ENCODE measurements at places on chromosomes 12 and 14.

- no peak for DNase-seq
These were observed 475.5 kb downstream of the AACS start for GRCh38 chr12:125540580-125541204.

DNA sequence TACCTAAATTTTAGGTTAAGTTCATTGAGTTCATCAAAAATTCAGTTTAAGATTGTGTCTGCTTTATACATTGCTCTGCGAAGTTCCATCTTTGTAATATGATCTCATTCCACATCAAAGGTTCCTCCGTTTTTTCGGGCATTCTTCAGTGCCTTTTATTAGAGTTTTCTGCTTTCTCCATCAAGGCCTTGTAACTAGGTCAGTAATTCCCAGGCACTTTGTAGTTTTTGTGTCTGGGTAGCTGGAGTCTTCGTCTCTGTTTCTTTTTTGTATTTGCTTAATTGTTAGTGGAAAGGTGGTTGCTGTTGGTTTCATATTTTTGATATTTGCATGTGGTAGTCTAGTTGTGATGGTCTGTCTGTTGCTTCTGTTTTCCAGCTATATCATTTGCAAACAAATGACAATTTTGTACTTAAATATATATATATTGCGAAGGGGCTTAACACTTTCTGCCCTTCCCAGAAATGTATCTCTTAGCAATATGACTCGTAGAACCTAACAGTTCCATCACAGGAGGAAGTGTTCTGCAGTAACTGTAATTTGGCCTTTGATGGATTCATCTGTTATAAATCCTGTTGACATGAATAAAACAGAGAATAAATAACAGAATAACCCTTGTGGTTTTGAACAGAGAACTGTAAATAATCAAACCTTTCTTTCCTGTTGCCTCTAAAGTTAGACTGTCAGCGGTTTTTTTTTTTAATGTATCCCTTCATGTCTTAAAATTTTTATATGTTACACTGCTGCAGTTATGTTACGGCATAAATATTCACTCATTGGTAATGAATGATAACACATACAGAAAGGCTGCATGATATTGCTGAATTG is 88.4 kb upstream of the DYNC1H1 start:
- DNase-seq = peak; percentile 27

DNA sequence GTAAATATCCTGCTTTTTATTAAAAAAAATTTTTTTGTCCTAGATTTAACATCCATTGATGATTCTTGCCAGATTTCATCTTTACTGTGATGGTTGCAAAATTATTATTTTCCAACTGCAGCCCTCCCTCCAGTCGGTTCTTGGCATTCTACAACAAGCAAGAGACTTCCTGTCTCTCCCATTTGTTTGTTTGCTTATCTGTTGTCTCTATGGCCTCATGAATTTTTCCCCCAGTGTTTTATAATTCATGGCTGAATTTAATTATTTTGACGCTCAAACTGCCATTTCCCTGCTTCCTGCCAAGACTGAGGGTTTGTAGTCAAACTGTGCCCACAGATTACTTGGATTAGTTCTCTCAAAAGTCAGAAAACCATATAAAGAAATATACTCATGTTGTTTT is 25.9 kb downstream of the CGRRF1 start:
- DNase-seq = no peak

DNA sequence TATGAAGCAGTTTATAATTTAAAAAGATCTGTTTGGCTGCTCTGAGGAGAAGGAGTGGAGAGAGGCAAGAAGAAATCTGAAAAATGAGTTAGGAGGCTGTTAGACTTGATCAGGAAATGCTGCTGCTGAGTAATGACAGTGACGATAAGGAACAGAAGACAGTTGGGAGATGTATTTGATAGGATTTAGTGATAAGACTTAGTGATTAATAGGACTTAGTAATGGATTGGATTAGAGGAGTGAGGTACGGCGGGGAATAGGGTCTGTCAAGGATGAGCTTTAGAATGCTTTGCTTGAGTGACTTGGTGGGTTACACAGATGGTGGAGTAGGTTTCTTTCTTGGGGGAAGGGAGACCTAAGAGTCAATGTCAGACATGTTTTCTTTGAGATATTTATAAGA is 31.7 kb downstream of the UNC79 start:
- no peak for DNase-seq

GRCh38 chr12:62783881-62784280 is 151.1 kb downstream of the PPM1H start:
- DNase-seq = no peak

- peak; percentile 66 for DNase-seq
These were observed 113.7 kb downstream of the NCOR2 start for GRCh38 chr12:124453419-124454351.

- DNase-seq = no peak
These were observed 13.3 kb downstream of the SLC15A4 start for GRCh38 chr12:128810182-128811127.

GRCh38 chr12:109549613-109550270 is 23.6 kb downstream of the MMAB start:
- no peak for DNase-seq

GRCh38 chr12:26402648-26403047 is 207.3 kb downstream of the SSPN start:
- peak; percentile 21 for DNase-seq

DNA sequence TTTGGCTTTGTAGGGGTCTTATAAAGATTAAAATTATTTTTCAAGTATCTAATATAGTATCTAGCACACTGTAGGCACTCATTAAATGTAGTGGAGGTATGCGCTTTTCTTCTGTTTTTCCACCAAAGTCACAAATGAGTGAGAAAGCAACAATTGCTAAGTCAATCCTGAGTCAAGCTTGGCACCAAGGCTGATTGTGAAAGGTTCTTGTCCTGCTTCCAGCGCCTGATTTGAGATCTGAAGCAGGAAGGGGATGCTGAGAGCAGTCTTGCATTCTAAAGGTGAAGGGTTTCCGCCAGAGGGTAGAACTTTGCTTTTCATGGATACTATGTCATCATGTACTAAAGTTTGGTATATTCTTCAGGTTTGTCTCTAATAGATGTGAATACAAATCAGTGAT is 64.9 kb upstream of the DAAM1 start:
- DNase-seq = no peak

GRCh38 chr12:18320036-18320617 is 58.8 kb downstream of the PIK3C2G start:
- DNase-seq = peak; percentile 65

DNA sequence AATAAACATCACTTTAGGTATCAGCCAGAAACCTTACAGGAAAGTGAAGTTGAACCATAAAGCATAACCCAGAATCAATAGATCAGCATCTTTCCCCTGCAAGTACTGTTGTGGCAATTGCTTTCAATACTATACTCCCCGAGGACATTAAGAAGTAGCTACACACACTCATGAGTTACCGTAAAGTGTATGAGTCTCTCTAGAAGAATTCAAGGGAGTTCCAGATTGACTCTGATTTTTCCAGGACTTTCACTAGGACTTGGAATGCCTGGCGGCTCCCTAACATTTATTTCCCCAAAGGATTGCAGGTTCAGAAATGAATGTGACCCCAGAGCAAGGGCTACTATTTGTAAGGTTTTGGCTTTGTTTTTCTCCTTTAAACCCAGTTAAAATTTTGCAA is 465.4 kb upstream of the MDGA2 start:
- no peak for DNase-seq

GRCh38 chr14:51211149-51211548 is 28.9 kb upstream of the TMX1 start:
- no peak for DNase-seq

- DNase-seq = no peak
These were observed 252.4 kb upstream of the EGLN3 start for GRCh38 chr14:34203251-34203722.

- DNase-seq = no peak
These were observed 39.1 kb upstream of the FRS2 start for GRCh38 chr12:69430942-69431590.

DNA sequence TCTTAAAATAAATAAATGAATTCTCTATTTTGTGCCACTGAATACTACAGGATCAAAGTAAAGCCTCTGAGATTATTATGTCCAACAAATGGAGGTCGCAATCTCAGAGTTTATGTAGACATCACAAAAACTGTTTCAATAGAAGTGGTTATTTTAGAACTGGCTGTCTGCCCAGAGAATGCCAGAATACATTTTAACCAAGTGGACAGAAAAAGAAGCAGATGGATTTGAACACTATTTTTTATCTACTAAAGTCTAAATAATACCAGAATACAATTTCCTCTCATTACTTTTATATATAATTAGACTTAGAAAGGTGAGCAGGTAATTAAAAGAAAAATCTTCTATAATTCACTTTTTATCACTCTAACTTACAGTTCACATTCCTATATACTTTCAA is 118.3 kb downstream of the MED13L start:
- peak; percentile 76 for DNase-seq

GRCh38 chr14:65223636-65224035 is 121.3 kb upstream of the MAX start:
- no peak for DNase-seq

DNA sequence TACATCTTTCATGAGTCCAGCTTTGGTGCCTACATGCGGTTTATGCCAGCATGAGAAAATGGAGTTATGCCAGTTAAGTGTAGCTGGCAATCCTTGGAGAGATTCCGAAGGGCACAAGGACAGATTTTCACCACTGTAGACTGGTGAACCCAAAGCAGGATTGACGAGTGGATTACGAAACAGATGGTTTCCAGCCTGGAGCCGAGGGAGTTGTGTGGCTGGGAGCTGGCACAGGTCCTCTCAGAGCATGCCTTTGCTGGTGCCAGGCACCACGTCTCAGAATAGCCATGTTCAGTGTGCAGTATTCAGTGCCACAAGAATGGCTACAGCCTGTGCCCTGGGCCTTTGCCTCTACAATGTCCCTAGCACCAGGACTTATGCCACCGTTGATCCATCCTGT is 13.2 kb downstream of the KCNH3 start:
- no peak for DNase-seq

DNA sequence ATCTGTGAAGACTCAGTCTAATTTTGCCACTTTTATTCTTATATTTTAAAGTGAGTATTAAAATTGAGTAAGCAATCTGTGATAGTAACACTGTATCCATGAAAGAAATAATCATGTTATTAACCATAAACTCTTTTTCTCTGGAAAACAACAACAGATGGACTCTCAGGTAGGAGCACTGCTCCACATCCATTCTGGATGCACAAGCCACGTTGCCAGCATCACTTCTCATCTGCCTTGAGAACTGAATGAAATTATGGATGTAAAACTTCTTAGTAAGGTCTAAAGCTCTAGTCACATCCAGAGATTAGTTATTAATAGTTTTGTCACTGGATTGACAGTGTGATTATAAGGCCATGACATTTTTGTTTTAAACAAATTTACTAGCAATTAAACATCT is 489.1 kb upstream of the SYT1 start:
- DNase-seq = no peak

DNA sequence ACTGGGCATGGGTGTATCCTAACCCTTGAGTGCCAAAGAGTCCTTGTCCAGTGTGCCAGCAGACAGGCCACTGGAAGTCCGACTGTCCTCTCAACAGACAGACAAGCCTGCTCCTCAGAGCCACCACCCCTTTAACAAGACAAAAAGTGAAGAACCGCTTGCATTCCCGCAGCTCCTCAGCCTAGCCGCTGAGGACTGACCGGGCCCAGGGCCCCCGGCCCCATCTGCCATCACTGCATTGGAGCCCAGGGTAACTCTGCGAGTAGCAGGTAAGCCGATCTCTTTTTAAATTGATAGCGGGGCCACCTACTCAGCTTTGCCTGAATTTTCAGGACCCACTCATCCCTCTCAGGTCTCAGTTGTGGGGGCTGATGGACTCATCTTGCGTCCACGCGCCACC is 68.9 kb downstream of the MOK start:
- no peak for DNase-seq

DNA sequence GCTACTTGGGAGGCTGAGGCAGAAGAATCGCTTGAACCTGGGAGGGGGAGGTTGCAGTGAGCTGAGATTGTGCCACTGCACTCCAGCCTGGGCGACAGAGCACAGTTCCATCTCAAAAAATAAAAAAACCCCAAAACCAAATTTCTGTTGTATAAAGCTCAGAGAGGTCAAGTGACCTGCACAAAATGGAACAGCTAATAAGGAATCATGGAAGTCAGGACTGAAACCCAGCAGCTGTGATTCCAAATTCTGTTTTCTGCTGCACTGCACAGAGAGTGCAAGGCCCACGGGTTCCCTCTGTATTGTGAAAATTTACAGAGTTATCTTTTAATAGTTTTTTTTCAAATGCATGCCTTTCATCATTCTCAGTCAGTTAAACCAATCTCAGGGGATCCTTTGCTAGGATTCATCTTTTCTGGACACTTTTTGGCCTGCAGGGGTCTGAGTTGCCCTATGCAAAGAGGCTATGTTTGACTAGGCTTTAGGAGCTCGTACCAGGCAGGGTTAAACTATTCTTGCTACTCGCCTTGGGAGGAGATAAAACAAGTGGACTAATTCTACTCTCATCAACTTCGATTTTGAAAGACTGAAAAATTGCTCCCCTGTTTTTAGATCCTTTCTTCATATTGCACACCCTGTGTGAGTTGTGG is 26.1 kb upstream of the AACS start:
- DNase-seq = no peak

DNA sequence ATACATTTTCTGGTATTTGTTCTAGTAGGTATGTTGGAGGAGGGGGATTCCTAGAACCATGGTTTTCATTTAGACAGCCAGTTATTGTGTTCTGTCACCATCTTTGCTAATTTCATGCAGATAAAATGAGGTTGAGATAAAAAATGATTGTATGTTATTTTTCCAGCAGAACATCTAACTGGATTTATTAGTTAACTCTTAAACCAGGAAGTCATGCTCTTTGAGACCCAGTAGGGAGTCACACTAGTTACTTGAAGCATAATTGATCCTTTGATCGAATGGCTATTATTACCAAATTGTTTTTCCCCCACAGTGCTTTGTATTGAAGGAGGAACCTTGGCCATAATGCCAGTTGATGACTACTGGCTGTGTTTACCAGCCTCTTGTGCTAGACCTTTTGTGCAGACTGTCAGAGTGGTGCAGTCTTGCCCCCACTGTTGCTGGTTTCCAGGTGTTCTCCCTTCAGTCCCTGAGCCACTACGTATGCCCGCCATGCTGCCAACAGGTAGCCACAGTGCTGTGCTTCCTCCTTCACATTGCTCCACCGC is 6.0 kb downstream of the EID3 start:
- DNase-seq = no peak

GRCh38 chr14:69231486-69231885 is 28.5 kb upstream of the GALNT16 start:
- no peak for DNase-seq

GRCh38 chr14:93073910-93074769 is 41.6 kb downstream of the ITPK1 start:
- DNase-seq = no peak

GRCh38 chr14:64200170-64200569 is 94.0 kb downstream of the ESR2 start:
- no peak for DNase-seq

DNA sequence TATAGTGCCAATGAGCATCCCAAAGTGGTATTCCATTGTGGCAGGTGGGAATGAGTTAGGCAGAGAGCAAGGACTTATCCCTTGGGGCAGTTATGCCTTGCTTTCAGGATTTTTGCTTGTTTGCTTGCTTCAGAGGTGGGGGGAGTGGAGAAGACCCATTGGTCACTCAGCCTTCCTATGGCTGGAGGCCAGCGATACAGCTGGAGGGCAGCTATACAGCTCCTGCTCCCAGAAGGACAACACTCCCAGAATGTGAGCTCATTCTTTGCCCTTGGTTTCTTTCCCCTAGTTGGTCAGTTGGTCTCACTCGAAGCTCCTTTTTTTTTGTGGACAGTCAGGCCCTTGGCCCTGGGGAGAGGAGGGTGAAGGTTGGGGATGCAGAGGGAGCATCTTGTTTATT is 14.5 kb downstream of the KRT83 start:
- no peak for DNase-seq

- DNase-seq = no peak
These were observed 91.6 kb downstream of the FOXN3 start for GRCh38 chr14:89325299-89325883.
